Glutamatergic neuron (in vitro differentiated cells): ENCODE measurements at places on chromosomes 5 and 9. TPM values are rescaled to one million over a fixed set of nuclear protein-coding genes. Genes with fewer than 3 reads are reported as not detected.

The IFNA8 gene
- total RNA-seq, result not detected

The PCDHGB4 gene
- total RNA-seq, result 40.8 TPM

The PCDHA4 gene
- total RNA-seq, result 29.7 TPM

GRCh38 chr9:137438591-137439157 lies 2.5 kb downstream of the ENTPD8 start:
- peak; percentile 17 for DNase-seq

GRCh38 chr5:59715228-59715627 lies 178.3 kb downstream of the PDE4D start:
- DNase-seq, result no peak

GRCh38 chr9:35675204-35675603 lies 1.5 kb downstream of the CA9 start:
- no peak for DNase-seq

- no peak for DNase-seq
These were observed 382.1 kb downstream of the KDM4C start for GRCh38 chr9:7139886-7140285.

DNA sequence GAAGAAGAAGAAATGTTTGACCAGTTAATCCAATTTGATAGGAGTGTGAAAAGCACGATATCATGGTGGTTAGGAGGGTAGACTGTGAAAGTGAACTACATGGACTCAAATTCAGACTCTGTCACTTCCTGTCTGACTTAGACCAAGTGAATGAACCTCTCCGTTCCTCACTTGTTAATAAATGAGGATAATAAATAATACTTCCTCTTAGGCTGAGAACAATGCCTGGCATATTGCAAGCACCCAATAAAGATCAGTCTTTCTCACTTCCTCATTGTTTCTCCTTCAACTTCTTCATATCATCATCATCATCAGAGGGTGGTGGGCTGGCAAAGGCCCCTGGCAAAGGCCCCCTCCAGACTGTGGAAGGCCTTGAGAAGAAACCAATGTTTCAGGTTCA lies 148.7 kb downstream of the CDK5RAP2 start:
- DNase-seq, result no peak

- DNase-seq, result no peak
These were observed 94.8 kb downstream of the HCN1 start for GRCh38 chr5:45601424-45601823.

DNA sequence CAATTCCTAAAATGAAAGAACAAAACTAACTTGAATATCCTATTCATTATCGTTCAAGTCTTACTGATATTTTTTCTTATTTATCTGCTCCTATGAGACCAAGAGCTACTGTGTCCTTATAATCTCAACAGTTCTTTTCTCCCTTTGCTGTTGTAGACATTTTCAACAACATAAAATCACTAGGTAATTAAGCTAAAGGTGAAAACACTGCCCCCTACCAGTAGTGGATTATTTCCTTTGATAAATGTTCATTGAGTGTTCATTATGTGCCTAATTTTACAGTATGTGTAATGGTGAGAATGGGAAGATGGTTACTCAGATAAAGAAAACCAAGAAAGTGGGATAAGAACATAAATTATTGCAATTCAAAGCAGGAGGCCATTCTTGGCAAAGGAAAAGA lies 41.4 kb upstream of the PAPPA start:
- DNase-seq, result no peak
